T follicular helper cell (primary cell): ENCODE measurements at places on chromosomes 1 and 21.
A peak's percentile ranks its signal among the peaks of the same experiment; 100 is the strongest.

DNA sequence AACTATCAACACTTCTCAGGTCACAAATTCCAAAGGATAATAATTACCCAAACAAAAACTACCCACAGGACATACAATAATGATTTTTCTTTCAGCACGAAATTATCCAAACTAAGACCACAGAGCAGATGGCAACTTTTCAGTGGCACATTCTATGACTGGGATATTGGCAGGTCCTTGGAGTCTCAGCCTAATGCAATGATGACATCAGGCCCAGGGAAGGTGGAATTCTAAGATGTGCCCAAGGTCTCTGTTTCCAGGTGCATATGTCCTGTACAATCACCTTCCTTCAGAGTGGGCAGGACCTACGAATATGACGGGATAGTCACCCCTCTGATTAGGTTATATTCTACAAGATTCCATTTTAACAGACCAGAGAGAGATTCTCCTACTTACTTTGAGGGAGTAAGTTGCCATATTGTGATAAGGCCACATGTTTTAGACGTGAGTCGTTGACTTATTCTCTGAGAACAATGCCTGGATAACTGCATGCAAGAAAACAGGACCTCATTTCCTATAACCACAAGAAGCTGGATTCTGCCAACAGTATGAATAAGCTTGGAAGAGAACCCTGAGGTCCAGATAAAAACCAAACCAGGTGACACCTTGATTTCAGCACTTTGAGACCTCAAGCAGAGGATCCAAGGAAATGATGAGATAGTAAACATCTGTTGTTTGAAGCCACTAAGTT is 69.9 kb downstream of the ZC3H11B start:
- no peak for DNase-seq

- no peak for DNase-seq
Measured at GRCh38 chr1:156124557-156125483, 10.3 kb downstream of the LMNA start.

GRCh38 chr1:229229137-229229720 is 41.7 kb upstream of the RAB4A start:
- no peak for DNase-seq

DNA sequence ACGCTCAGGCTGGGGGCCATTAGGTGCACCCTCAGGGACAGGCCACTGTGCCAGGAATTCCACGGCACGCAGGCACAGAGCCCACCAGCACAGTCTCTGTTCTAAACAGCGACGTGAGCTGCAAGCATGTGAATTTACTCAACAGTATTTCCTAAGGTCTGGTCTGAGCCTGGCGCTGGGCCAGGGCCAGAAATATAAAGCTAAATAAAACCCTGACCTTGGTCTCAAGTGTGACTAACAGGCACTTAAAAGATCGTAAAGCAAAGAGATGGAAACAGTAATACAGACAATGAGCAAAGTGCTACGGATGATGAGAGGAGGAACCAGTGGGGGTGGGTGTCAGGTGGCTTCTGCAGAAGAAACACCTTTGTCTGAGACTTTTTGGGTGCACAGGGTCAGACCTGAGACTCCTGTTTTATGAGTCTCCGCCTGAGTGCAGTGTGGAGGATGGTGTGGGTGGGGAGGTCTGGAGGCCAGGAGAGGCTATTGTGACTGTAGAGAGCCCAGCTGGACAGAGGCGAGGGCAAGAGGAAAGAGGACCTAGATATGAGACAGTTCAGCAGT is 53.4 kb upstream of the EDN2 start:
- no peak for DNase-seq

GRCh38 chr1:176857632-176858031 is 306.9 kb downstream of the ASTN1 start:
- no peak for DNase-seq

- no peak for DNase-seq
Measured at GRCh38 chr1:84225646-84226045, 75.9 kb upstream of the SAMD13 start.

GRCh38 chr1:29055160-29055559 is 68.5 kb downstream of the TMEM200B start:
- DNase-seq: no peak

GRCh38 chr1:198176179-198176578 is 19.4 kb downstream of the NEK7 start:
- no peak for DNase-seq

- DNase-seq: no peak
Measured at GRCh38 chr1:25246600-25247023, 642 bp downstream of the RSRP1 start.

DNA sequence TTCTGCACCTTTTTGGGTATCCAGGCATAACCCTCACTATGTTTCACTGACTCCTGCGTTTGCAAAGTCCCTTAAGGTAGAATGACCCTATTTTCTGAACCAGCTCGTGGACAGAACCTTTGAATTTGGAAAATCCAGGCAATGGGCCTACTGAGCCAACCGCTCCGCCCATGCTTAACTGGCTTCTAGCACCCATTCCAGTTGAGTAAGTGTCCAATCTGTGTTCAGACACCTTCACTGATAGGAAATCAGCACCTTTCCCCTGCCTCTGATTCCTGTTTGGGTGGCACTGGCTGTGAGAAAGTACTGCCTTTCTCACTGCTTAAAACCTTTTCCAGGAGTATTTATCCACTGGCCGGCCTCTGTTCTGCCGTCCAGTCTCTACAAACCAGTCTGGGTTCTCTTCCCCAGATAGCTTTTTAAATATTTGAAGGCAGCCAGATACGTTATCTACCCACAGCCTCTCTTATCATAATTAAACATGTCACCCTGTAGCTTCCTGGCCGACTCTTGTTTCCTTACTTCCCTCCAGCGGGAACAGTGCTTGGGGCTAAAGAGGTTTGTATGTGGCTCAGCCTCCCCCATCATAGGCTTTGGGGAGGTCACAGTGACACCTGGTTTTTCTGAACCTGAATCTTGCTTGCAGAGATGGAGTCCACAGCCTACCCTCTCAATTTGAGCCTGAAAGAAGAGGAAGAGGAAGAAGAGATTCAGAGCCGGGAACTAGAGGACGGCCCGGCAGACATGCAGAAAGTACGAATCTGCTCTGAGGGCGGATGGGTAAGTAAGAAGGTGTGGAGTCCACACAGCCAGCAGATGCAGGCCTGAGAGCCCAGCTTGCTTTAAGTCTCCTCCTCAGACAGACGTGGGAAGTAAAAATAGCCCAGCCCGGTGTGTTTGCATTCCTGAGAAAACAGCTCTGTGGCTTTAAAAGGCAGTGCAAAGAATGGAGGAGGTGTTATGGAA is 1.3 kb downstream of the POGK start:
- DNase-seq: no peak

DNA sequence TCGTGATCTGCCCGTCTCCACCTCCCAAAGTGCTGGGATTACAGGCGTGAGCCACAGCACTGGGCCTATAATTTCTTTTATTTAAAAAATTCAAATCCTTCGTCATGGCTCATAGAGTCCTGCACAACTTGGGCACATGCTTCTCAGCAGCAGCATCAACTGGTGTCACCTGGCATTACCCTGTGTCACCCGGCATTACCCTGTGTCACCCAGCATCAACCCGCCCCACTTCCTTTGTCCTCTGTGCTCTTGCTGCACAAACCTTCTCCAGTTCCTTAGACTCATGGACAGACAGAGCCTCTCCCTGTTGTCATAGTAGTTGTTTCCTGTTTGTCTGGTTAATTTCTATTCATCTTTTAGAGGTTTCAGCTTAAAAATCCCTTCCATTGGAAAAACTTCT is 121.2 kb upstream of the SERBP1 start:
- DNase-seq: no peak

DNA sequence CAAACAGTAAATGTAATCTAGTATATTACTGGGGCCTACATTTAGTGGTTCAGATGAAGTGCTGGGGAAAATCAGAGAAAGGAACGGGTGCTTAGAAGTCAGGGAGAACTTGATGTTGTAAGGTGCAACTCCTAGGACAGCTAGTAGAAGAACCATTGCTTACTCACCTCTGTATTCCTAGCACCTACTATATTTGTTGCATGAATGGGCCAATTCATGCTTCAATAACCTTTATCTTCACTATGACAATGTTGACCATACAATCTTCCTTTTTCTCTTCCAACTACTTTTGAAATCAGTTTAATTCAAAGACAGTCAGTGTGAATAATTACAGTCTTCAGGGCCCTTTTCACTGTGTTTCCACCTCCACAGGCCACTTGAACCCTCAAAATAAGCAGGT is 125.0 kb upstream of the DMRTA2 start:
- no peak for DNase-seq

GRCh38 chr1:243234978-243235647 is 20.0 kb downstream of the CEP170 start:
- no peak for DNase-seq

GRCh38 chr1:80565406-80565805 is 1235.3 kb upstream of the ADGRL2 start:
- no peak for DNase-seq

- no peak for DNase-seq
Measured at GRCh38 chr21:27024971-27025370, 58.1 kb upstream of the ADAMTS5 start.

GRCh38 chr1:31745096-31745945 is 18.8 kb downstream of the ADGRB2 start:
- peak; percentile 20 for DNase-seq

DNA sequence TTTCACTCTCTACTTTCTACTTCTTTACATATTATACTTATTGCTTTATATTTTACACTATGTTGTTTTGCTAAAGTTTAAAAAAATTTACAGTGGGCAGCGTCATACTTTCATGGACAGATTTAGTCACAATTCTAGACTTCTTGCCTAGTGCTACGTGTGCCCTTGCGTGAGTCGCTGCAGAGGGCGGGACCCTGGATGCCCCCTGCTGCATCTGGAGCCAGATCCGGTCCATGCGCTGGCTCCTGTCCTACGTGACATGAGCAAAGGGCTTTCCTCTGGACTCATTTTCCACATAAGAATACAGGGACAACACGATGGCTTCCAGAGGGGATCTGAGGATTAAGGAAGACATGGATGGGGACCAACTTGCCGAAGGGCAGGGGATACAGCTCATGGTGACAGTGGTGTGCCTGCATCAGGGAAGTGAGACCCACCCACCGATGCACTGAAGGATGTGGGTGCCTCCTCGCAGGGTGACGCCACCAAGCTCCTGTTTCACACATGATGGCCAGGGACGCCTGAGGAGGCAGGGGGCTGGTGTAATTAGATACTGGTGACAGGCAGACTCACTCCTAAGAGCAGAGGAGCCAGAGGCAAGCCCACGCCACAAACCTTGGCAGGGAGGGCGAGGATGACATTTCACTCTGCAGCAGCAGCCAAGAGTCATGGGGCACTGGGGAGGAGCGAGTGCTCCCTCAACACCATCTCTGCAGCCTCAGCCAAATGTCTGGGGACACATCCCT is 86.6 kb downstream of the DMRTB1 start:
- no peak for DNase-seq

GRCh38 chr1:1342061-1342562 is 7.1 kb downstream of the DVL1 start:
- DNase-seq: no peak

DNA sequence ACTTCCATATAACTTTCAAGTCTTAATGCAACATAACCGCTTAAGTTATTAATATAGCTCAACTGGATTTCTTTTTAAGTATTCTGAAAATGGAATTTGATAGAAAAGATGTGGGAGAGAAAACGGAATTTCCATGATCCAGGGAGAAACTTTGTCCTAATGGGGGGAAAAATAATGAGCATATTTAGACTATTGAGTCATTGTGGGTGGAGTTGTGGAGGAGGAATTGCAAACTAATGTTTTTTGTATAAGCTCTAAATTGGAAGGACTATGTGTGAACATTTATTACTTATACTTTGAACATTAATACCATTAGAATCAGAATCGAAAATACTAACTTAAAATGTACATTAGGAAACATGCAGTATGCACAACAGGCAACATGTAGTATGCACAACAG is 159.9 kb upstream of the NEGR1 start:
- DNase-seq: no peak

DNA sequence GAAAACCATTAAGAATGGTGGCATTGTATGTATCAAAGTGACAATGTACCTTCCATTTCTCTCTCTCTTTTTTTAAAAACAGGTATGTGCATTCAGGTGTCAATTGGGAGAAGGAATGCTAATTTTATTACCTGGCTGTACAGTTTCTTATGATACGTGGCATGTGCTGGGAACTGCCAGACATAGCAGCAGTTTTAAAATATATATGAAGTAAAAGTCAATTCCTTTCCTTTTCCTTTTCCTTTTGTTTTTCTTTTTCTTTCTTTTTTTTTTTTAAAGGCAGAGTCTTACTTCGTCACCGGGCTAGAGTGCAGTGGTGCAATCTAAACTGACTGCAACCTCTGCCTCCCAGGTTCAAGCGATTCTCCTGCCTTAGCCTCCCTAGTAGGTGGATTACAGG is 37.0 kb downstream of the SPEN start:
- no peak for DNase-seq

DNA sequence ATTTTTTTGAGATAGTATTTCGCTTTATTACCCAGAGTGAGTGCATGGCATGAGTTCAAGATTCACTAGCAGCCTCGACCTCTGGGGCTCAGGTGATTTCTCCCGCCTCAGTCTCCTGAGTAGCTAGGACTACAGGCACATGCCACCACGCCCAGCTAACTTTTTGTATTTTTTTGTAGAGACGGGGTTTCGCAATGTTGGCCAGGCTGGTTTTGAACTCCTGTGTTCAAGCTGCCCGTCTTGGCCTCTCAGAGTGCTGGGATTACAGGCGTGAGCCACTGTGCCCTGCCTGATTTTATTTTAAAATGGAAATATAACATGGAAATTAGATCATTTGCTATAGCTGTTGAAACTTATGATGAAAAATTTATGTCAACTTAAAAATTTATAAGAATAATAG is 30.1 kb downstream of the RTCA start:
- no peak for DNase-seq

- DNase-seq: no peak
Measured at GRCh38 chr1:71093938-71094337, 13.1 kb upstream of the ZRANB2 start.

GRCh38 chr1:227035316-227035715 is 95.2 kb downstream of the COQ8A start:
- no peak for DNase-seq

- DNase-seq: no peak
Measured at GRCh38 chr1:44068442-44068921, 37.2 kb upstream of the SLC6A9 start.

DNA sequence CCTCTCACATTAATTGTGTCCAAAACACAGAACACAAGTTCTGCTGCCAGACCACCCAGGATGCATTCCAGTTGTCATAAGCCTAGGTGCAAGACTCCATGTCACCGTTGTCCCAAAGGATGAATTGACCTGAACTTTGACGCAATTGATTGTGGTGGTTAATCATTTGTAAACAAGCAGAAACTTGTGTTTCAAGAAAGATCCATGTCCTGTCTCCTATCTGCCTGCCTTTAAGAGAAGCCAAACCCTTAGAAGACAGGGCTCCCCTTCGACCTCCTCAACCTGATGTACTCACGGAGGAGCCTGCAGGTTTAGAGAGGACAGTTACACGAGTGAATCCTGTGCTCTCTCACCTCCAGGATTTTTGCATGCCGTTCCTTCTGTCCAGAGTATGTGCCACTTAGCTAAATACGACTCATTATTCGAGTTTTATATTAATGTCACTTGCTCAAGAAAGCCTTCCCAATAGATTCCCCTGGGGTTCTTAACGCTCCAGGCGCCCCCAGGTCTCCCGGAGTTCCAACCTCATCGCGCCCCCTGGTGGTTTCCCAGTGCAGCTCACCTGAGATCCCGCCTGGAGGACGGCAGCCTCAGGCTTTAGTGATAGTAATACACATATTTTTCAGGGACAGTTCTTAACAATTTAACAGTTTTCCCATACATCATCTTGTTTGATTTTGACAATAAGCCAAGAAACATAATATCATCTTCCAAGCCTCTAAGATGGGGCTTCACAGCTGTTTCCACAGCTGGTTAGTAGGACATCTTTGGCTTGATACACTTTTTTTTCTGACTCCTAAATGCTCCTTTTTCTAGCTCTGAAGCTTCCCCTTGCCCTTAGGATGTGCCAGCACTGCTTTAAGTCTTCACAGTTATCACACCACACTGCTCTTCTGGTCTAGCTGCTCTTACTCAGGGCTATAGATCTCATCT is 2.4 kb upstream of the C8B start:
- DNase-seq: no peak
